ENCODE measurements at places on chromosomes 1 and 21.

- no peak for DNase-seq
These were observed 38.0 kb upstream of the FOXO6 start for GRCh38 chr1:41323243-41323642.

DNA sequence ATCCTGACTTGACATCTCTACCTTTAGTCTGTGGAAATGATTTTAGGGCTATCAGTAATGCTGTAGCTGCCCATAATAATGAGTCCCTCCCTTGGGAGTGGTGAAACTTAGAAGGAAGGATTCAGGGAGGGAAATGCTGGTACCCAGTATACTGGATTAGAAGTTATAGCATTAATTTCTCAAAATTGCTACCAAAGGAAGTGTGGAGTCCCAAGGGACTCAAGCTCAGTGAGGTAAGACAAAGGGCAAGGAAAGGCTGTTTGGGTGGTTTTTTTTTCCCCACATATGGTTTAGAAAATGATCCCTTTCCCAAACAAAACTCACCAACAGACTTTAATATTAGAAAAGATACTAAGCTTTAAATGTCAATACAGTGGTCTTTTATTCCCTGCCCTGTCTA, 99.9 kb downstream of the CD247 start:
- DNase-seq: no peak

GRCh38 chr1:177351361-177352108, 180.8 kb downstream of the BRINP2 start:
- DNase-seq: no peak

DNA sequence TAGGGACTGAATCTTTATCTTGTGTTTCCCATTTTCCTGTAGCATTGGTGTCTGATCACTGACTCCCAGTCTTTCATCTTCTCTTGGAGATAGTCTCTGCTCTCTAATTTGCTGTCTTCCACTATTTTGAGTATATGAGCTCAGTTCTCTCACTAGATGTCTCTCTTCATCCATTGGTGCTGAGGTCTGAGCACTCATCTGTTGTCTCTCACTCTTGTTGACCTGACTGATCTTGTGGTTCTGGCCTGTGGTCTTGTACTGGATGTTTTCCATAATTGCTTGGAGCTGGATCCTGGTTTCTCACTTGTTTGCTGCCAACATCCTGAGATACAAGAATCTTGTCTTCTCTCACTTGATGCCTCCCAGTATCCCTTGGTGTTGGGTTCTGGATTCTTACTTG, 25.1 kb upstream of the S100A11 start:
- DNase-seq: no peak

DNA sequence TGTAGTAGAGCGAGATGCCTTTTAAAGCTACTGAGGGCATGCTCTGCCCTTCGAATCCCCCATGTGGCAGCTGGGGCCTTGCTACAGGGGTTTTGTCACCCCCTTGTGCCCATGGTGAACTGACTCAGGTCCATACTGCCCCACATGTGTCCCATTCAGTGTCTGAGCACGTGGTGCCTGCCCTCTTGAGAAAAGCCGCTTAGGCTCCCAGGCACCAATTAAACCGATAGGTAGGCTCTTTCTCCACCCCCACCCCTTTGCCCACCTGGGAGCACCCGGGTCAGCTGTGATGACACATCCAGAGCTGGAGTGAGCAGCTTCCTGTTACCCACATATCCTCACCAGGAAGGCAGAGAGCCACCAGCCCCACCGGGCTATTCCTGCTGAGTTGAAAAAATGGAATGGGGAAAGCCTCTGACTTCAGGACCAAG, 30.5 kb downstream of the TMCC2 start:
- no peak for DNase-seq

DNA sequence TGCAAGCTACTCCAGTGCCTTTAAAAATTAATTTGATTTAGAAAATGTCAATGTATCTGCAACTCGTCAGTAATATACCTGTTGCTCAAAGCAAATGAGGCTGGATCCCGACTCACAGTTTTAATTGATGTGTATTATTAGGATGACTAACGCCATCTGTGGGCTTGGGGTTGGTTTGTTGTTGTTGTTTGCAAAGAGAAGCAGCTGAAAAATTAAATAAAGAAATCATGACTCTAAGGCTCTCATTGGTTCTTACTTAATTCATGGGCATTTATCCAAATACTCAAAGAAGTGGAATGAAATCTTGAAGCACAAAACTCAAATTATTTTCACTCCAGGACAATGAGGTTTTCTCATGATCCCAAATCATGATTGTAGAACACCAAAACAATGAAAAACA, 46.4 kb downstream of the SEC16B start:
- DNase-seq: no peak

GRCh38 chr1:3065396-3065795, 3.6 kb upstream of the PRDM16 start:
- no peak for DNase-seq

GRCh38 chr1:36257375-36257767, 33.1 kb downstream of the THRAP3 start:
- peak; percentile 21 for DNase-seq

DNA sequence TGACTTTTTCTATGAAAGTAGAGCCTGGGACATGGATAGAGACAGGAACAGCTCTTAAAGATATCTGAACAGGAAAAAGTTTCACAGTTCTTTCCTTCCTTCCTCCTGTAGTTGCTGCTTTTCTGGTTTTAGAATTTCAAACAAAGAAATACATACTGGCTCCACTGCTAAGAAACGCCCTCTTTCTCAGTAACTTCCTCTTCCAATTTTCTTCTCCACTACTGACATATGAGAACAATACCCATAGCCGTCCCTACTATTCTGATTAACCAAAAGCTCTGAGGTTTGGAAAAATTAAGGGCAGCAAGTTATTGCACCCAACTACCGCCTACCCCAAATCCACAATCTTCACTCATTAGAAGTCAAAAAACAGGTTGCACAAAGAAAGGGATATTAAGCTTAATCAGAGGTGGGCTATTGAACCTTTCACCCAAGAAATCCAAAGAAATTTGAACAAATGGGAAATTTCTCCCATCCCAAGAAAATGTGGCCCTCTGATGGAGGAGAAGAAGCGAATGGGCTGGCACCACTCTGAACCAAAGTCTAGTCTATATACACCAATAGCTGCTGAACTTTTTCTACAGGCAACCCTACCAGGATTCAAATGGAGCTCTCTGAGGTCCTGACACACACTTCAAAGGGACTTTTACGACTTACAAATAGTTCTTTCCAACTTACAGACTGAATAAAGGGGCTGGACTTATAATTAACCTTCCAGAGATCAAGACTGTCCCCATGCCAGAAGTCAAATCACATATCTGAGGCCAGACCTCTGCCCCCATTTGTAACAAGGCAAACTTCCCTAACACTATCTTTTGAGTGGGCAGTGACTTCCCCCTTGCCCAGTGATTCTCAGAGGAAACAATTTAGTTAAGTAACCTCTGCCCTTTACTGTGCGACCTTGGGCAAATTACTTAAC, 1.7 kb downstream of the WASF2 start:
- DNase-seq: peak; percentile 27

GRCh38 chr1:234614081-234614489, 4.1 kb upstream of the IRF2BP2 start:
- no peak for DNase-seq

DNA sequence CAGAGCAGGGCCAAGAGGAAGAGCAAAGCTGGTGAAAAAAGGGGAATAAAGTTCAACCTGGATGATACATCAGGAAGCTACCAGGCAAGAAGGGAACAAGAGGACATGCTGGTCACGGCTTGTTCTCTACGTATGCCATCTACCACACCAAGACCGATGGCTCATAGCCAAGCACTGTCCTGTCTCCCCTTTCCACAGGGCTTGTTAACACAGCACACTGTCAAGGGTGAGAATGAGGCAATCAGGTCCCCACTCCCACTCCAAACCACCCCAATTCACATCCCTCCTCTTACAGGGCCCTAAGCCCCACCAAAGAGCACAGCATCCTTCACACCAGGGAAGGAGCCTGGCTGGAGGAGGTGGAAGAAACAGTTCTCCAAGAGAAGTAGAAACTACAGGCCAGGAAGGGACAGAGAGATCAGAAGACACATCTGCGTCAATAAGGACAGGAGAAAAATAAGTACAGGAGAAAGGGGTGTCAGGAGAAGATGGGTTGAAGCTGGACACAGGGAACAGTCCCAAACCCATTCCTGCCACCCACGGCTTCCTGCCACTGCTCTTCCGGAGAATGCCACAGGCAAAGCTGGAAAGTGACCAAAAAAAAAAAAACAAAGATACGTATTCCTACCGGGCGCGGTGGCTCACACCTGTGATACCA, 923 bp upstream of the SHC1 start:
- DNase-seq: no peak

- no peak for DNase-seq
These were observed 6.2 kb upstream of the NRIP1 start for GRCh38 chr21:15071009-15071408.

- peak; percentile 27 for DNase-seq
These were observed 61.6 kb downstream of the KIF14 start for GRCh38 chr1:200558866-200559459.

DNA sequence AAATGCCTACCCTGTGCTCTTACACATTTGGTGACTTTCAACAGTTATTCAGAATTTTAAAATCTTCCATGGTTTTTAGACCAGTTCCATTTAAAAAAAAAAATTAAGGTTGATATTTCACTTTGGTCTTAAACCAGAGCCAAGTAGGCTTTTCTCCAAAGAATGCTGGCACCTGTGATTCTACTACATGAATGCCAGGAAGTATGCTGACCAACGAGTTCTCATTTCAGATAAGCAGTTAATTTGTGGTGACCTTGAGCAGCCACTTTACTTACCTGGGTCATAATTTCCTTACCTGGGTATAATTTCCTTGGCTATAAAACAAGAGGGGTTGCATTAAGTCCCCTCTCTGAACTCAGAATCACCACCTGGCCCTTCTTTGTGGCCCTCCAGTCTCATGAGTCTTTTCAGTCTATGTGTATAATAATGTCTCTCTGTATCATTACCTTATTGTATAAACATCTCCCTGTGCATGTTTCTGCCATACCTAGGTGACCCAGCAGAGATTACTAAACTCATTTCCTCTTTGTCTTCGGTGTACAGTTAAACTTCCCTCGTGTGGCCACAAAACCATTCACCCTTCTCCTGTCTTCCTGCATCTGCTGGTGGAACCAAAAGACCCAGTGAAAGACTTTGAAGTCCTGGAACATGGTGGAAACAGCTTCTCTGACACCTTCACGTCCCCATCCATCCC, 139.1 kb upstream of the DPT start:
- DNase-seq: no peak

DNA sequence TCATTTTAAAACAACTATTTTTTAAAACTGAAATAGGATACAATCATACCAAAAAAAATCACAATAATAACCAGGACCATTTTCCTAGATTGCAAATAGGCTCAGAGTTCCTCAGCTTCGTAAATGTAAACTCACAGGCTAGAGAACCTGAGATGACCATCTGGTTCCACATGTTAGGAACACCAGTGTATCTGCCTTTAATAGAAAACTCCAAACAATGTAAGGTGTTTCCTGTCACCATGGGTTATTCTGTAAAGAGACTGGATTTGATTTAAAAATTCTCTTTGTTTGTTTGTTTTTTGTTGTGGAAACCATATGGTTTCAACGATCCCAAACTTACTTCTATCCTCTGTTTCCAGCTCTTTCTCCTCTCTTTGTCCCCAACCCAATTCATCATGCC, 197.5 kb downstream of the ZZZ3 start:
- DNase-seq: no peak

DNA sequence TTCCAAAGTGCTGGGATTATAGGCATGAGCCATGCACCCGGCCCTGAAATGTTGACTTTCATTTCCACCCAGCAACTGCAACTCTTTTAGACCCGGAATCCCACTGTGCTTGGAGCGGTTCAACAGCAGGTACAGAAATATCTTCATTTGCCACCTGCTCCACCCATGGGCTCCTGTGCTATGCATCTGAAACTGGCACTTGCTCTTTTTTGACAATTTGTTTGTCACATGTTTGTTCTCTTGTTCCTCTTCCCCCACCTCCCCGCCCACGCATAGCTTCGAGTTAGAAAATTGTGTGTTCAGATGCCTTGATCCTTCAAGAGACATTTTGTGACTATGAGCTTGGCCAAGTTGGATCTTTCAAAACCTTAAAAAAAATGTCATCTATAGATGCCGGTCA, 2.4 kb upstream of the IFNLR1 start:
- DNase-seq: peak; percentile 41

GRCh38 chr21:28641731-28642130, 350.9 kb downstream of the LTN1 start:
- DNase-seq: no peak

DNA sequence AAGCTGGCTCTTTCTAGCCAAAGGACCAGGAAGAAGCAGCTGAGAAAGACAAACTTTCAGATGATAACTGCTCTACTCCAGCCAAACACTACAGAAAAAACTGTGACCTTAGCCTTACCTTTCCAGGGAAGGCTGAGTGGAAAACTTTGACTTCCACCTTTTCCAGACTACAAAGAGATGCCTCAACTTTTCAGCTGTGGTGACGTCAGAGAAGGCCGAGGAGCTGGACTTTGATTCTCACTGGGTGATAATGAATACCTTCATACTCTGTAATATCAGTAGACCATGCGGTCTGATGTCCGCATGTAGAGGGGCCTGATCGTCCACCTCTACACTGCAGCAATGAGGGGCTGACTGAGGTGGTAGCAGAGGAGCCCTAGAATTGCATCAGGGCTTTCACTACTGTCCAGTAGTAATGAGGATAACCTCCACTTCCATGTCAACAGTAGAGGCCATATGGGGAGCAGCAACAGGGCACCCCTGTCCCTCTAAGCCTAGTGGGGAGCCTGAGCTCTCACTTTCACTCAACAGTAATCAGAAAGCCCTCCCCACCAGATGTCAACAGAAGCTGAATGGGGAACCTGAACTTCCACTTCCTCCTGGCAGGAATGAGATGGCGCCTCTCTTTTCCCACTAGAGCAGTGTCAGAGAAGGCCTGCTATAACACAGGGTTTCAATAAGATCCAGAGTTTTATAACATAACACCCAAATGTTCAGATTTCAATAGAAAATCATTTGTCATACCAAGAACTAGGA, 28.4 kb upstream of the PADI1 start:
- DNase-seq: no peak

- no peak for DNase-seq
These were observed 13.2 kb upstream of the PRKAB2 start for GRCh38 chr1:147185432-147185831.

DNA sequence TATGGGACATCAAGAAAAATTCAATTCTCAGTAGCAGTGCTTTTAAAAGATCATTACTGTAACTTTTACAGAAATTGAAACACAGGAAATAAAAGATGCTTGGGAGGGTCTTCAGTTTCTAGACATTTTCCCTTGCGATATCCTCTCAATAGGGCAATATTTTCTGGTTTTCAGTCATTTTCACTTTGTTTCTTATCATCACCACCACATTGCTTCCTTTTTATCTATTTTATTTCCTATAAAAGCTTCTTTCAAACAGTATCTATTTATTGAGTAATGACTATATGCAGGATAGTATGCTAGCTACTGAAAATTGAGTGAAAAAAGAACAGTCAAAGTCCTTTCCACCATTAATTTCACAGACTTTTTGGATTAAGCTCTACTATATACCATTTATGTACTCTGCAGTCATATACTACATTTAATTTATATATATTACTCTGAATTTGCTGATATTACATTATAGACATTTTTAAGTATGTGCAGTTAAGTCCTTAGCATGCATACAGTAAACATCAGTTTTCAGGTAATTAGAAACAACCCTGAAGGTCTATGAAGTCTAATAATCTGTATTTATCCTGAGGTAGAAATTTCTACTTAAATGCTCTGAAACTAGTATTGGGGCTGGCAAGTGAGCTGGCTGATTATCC, 18.7 kb downstream of the TRMT1L start:
- no peak for DNase-seq

- DNase-seq: no peak
These were observed 116.3 kb upstream of the COL6A1 start for GRCh38 chr21:45865106-45865835.

- no peak for DNase-seq
These were observed 7.8 kb upstream of the ARTN start for GRCh38 chr1:43925846-43926245.

GRCh38 chr1:39816415-39817090, 27.9 kb upstream of the BMP8B start:
- peak; percentile 70 for DNase-seq
